Erythroblast (primary cell): ENCODE measurements at places on chromosomes 1 and 21.

GRCh38 chr1:231107151-231107550 is 54.7 kb upstream of the TRIM67 start:
- no peak for DNase-seq

- no peak for DNase-seq
These were observed 68.2 kb upstream of the COL24A1 start for GRCh38 chr1:86224651-86225310.

DNA sequence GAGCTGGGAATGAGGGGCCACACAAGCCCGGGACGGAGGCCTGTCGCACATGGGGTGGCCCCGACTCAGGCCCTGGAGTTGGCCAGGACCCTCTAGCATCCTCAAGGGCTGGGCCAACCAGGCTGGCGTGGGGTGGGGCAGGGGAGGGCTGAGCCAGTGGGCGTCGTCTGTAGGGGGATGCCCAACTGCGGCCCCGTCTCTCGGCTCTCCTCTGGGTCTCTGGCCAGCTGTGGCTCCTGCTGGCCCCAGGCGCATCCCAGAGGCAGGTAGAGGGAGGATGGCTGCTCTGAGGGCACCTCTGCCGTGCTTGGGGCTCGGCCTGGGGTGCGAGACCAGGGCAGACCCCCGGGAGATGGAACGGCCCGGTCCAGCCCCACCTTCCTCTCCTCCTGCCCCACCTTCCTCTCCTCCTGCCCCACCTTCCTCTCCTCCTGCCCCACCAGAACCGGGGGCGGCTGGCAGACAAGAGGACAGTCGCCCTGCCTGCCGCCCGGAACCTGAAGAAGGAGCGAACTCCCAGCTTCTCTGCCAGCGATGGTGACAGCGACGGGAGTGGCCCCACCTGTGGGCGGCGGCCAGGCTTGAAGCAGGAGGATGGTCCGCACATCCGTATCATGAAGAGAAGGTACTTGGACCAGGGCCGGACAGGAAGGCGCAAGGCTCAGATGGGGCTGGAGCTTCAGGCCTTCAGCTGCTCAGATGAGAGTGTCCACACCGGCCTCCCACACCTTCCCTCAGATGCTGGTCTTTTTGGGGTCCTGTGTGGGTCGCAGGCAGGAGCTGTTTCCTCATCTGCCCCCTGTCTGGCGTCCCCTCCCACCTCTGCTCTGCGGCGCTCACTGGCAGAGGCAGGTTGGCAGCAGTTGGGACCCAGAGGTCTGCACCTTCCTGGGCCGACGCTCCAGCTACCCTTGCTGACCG is 6.2 kb downstream of the SAMD11 start:
- no peak for DNase-seq

DNA sequence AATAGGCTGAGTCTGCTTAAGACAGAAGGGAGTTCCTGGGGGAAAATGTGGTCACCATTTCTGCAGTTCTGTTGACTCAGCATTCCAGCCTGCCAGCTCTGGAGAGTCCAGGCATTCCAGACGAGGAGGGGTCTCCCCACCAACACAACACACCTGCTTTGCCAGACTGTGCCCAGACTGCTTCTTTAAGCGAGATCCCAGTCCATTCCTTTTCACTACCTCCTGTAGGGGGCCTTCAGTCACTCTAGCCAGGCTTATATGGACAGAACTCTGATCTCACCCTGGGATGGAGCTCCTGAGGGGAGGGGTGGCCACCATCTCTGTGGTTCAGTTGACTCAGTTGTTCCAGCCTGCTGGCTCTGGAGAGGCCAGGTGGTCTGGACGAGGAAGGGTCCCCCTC is 48.5 kb downstream of the UBE2U start:
- DNase-seq = no peak

GRCh38 chr1:236103646-236104218 is 38.6 kb upstream of the GPR137B start:
- DNase-seq = peak; percentile 76
